Mucosa of gallbladder (tissue), 1 donor: ENCODE measurements at places on chromosomes 7 and 10. TPM values are rescaled to one million over a fixed set of nuclear protein-coding genes. Genes with fewer than 3 reads are reported as not detected.

CRYGN gene
- total RNA-seq = 0.43 TPM

SDHAF3 gene
- total RNA-seq = 14.7 TPM

DDC gene
- total RNA-seq = 1.7 TPM

MKI67 gene
- 3.9 TPM for total RNA-seq

CRCP gene
- total RNA-seq = 30.4 TPM

GRCh38 chr10:95485056-95485844, 75.9 kb downstream of the SORBS1 start:
- DNase-seq = no peak

DNA sequence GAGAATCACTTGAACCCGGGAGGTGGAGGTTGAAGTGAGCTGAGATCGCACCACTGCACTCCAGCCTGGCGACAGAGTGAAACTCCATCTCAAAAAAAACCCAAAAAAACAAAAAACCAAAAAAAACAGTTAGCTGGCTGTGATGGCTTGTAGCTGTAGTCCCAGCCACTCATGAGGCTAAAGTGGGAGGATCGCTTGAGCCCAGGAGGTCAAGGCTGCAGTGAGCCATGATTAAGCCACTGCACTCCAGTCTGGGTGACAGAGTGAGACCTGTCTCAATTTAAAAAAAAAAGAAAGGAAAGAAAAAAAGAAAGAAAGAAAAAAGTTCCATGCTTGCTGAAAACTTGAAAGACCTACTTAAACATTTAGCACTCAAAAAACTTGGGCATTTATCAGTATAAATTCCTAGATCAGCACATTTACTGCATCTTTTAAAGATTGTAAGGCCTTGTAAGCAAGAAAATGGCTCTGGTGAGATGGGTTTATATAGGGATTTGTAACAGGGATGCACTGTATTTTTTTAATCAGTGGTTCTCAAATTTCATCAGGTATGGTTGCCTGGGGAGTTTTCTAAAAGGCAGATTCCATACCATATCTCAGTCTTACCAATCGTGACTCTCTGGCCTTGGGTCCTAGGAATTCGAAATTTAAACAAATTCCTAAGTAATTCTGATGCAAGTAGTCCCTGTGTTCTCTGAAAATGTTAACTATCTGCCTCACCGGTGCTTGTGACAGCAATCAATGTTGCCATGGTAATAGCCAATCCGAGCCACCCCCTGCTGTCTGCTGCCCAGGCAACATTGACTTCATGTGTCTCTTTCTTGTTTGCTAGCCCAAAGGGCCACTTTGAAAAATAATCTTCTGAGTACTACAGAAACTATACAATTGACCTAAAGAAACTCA, 11.5 kb upstream of the NT5C2 start:
- DNase-seq = peak; percentile 53

DNA sequence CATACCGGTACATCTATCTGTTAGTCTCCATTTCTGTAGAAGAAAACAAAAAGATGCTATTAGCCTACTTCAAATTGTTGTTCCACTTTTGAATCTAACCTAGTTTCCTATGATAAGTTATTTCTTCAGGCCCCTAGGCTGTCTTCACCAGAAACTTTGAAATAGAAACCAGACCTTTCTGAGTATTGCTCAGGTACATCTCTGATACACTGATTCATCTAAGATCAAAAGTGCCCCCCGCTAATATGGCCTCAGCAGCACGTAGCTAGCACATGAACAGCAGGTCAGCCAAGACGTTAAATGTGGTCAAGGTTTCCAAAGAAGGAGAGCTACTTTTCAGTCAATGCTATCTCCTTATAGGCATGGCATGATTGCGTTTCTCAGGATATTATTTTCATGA, 23.6 kb downstream of the CTAGE6 start:
- no peak for DNase-seq

GRCh38 chr10:75665707-75666106, 234.3 kb downstream of the LRMDA start:
- DNase-seq = no peak

- DNase-seq = no peak
These were observed 17.0 kb downstream of the IL15RA start for GRCh38 chr10:5960070-5960972.

- DNase-seq = no peak
These were observed 258.1 kb upstream of the C7orf33 start for GRCh38 chr7:148332191-148333186.

DNA sequence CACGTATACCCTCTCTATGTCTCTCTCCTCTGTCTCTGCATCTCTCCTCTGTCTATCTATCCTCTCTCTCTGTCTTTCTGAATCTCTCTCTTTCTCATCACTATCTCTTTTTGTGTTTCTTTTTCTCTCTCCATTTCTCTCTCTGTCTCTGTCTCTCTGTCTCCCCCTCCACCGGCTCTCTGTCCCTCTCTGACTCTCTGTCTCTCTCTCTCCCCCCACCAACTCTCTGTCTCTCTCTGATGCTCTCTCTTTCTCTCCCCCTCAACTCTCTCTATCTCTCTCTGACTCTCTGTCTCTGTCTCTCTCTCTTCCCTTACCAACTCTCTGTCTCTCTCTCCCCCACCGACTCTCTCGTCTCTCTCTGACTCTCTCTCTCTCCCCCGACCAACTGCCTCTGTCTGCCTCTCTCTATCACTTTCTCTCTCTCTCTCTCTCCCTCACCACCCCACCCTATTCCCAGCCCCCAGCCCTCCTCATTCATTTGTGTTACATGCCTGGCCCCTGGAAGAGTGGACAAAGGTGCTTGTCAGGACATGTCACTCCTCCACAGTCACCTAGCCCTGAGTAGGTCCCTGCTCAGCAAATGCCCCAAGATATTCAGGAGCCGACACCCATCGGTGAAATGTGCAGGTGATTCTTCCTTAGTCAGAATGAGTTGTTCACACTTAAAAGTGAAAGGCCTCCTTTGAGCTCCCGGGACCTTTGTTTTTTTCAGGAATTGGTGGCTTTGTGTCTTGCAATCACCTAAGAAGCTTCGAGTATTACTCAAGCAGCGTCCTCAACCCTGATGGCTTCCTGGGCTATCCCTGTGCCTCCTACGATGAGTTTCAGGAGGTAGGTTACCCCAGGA, 13.6 kb downstream of the PNLIPRP2 start:
- no peak for DNase-seq

- DNase-seq = no peak
These were observed 12.8 kb downstream of the SUGCT start for GRCh38 chr7:40147371-40148246.

DNA sequence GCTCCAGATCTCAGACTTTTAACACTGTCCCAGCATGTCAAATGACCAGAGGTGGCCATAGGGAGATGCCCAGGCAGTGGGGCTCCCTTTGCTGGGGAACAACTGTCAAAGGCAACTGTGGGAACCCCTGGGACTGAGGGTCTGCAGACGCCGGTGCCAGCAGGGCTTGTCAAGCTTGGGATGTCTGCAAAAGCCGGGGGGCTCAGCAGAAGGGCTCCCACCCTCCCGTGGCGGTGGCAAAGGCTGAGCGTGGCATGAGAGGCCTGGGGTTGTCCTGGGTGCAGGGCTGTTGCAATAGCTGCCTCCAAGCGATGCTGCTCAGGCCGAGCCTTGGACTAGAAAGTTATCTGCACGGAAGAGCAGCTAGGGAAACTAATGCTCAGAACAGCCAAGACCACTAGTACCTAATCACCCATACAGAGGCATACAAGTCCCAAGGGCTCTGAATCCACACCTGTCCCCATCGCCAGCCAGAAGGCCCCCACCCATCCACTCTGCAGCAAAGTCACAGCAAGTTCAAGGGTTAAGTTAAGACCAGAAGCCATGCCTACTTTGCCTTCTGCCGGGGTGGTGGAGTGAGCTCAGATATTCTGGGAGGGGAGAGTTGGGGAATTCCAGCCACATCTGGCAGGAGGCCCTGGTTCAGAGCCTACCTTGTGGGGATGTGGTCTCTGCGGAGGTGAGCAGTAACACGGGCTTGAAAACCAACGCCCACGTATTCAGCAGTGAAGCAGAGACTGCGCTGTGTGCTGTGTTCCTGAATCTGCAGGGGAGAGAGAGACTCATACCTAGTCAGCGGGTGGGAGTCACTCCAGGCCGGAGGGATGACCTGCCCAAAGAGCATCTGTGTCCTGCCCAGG, 4.6 kb downstream of the SH2B2 start:
- DNase-seq = no peak

DNA sequence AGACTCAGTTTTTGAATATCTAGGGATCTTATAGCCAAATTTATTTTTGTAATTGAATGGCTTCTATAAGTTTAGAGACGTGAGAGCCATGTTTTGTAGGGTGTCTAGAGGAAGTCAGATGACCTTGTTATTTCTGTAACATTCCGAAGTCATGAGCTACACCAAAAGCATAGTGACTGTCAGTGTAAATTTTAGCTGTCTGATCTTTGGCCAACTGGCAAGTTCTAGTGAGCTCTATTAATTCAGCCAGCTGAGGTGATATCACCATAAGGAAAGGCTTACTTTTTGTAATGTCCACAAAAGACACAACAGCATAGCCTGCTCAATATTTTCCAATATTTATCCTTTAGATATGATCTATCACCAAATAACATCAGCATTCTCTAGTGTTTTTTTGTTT, 9.9 kb upstream of the NT5C3A start:
- no peak for DNase-seq
